SJSA1 (cell line): ENCODE measurements at places on chromosomes 4 and X. TPM values are rescaled to one million over a fixed set of nuclear protein-coding genes. Genes with fewer than 3 reads are reported as not detected.
A peak's percentile ranks its signal among the peaks of the same experiment; 100 is the strongest.

Gene TENM3
- total RNA-seq = 42.6 and 90.5 TPM in 2 replicates

DNA sequence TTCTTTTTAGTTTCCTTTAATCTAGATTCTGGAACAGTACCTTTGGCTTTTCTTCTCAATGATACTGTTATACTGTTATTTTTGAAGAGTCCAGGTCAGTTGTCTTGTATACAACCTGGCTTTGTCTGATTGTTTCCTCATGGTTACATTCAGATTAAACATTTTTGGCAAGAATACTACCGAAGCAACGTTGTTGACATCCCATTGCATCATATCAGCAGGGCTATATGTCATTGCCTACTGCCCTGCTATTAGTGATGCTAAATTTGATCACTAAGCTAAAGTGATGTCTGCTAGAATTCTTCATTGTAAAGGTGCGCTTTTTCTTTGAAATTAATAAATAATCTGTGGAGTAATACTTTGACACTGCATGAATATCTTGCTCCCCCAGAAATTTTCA is 5.8 kb upstream of the ATP1B4 start:
- DNase-seq = no peak

Gene AKAP4
- total RNA-seq = not detected in 2 replicates

DNA sequence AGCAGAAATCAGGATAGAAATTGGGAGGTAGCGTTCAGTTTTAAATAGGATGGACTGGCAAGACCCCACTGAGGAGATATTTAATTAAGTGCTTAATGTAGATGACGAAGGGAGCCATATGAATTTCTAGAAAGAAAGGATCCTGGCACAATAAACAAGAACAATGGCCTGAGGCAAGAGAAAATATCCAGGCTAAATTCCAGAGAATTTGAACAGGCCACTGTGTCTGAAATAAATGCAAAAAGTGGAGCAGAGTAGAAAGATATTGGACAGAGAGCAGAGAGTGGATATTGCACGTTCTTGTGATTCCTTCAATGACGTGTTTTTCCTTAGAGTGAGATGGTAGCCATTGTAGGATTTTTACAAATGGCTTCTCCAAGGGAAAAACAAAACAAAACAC is 1504.8 kb downstream of the C4orf33 start:
- no peak for DNase-seq

Gene SYNPO2
- 2.8 and 4.7 TPM in 2 replicates for total RNA-seq

Gene ENPP6
- not detected in 2 replicates for total RNA-seq

Gene XAGE2
- 0.39 and 2.7 TPM in 2 replicates for total RNA-seq

DNA sequence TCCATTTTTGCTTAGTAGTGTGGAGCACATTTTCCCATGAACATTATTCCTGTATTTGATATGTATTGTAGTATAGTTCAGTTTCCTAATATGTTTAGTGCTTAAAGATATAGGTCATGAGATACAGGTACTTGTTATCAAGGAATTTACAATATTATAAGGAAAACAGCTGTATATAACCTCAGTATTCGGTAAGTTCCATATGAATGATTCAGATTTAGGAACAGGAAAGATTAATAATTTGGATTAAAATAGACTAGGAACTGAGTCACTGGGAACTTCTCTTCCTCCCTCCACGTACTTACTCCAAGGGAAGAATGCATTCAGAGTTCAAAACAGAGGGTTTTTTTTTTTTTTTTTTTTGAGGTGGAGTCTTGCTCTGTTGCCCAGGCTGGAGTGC is 20.0 kb downstream of the DIAPH2 start:
- no peak for DNase-seq

GRCh38 chrX:7996414-7996813 is 69.2 kb upstream of the PNPLA4 start:
- DNase-seq = no peak

DNA sequence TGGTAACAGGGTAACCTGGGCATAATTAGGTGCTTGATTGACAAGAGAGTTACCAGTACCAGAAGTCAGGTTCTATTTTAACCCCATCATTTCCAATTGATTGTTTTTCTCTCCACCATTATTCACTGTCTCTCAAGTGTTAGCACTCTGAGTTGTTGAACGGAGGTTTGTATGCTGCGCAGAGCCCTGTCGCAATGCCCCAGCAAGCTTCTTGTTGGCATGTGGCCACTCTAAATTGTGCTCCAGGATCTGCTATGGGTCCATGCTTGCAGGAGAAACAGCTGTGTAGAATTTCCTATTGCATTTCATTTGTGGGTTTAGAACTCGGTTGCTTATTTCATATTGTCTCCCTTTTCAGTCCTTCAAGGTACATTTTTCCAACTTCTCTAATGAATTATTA is 98.2 kb downstream of the KLHL8 start:
- no peak for DNase-seq

DNA sequence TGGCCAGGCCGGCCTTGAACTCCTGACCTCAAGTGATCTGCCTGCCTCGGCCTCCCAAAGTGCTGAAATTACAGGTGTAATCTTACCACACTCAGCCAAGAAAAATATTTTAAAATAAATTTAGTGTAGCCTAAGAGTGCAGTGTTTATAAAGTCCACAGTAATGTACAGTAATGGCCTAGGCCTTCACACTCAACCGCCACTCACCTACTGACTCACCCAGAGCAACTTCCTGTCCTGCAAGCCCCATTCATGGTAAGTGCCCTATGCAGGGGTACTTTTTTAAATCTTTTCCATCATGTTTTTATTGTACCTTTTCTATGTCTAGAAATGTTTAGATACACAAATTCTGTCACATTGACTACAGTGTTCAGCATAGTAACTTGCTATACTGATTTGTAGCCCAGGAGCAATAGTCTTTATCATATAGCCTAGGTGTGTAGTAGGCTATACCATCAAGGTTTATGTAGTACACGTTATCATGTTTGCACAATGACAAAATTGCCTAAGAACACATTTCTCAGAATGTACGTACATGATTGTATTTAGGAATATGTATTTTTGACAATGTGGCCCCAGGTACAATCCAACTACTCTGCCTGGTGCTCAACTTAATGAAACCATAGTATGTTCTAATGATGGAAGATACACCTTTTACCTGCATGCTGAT is 455.2 kb downstream of the PCDH7 start:
- no peak for DNase-seq

DNA sequence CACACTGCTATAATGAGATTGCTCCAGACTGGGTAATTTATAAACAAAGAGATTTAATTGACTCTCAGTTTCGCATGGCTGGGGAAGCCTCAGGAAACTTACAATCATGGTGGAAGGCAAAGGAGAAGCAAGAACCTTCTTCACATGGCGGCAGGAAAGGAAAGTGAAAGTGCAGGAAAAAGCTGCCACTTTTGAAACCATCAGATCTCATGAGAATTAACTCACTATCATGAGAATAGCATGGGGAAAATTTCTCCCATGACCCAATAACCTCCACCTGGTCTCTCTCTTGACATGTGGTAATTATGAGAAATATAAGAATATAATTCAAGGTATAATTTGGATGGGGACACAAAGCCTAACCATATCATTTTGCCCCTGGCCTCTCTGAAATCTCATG is 884.2 kb downstream of the GLUD2 start:
- DNase-seq = no peak

GRCh38 chr4:76213415-76214176 is at the start of gene SCARB2:
Gene SCARB2 (minus strand): TSS chr4:76213824. CDS start chr4:76213543, 281 bp downstream.
- DNase-seq = peak; percentile 89

Gene TCEANC
- 2.6 and 2.7 TPM in 2 replicates for total RNA-seq

Gene UGT2A1
- not detected in 2 replicates for total RNA-seq

DNA sequence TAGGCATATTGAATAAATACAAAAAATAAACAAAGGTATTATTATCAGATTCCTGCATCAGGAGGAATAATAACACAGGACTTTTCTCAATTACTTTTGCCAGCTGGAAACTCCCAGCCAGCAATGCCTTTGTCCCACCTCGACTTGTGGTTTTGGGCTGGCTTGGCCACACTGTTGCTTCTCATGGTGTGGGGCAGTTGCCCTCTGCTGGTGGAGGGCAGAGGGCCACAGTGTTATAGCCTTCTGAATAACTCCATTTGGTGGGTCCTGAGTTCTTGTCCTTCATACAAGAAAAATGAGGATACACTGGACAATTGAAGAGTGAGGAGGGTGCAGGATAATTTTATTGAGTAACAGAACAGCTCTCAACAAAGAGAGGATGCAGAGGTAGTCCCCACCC is 1206.0 kb upstream of the ADGRL3 start:
- DNase-seq = no peak

- no peak for DNase-seq
Observed at GRCh38 chrX:148380650-148381561, 119.5 kb upstream of the AFF2 start.

GRCh38 chrX:53281321-53281822 is at the start of gene IQSEC2:
Gene IQSEC2 (minus strand): TSS chrX:53281584.
- DNase-seq = peak; percentile 70

DNA sequence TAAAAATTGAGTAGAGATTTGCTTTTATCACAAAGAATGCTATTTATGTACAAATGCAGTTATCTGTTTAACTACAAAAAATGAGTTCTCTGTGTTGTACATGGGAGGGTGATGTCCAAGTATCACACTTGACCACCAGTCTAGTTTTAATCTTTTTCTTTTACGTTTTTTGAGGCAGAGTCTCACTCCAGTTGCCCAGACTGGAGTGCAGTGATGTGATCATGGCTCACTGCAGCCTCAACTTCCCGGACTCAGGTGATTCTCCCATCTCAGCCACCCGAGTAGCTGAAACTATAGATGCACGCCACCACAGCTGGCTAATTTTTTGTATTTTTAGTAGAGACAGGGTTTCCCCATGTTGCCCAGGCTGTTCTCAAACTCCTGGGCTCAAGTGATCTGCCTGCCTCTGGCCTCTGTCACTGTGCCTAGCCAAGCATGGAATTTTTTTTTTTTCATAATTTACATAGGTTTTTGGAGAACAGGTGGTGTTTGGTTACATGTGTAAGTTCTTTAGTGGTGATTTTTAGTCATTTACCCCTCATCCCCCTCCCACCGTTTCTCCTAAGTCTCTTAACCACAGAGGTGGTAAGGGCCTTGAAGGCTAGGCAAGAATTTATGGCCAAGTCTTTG is 47.9 kb upstream of the RPA4 start:
- DNase-seq = no peak

DNA sequence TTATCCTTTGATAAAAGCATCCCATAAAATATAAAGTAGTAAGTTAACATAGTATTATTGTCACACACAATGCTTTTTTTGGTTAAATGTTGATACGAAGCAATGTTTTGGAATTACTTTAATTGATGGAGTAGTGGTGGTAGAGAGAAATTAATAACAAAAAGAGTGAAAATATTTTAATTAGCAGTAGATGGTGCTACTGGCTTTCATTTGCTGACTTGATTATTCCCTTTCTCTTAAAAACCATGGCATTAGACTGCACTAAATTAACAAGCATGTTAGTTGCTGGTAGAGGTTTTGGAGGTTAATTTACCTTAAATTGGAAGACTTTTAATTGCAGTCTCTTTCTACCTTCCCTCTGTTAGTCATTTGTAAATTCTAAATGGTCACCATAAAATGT is 8.9 kb upstream of the DCK start:
- DNase-seq = no peak

- no peak for DNase-seq
Observed at GRCh38 chr4:38735870-38736269, 46.9 kb downstream of the TLR10 start.

DNA sequence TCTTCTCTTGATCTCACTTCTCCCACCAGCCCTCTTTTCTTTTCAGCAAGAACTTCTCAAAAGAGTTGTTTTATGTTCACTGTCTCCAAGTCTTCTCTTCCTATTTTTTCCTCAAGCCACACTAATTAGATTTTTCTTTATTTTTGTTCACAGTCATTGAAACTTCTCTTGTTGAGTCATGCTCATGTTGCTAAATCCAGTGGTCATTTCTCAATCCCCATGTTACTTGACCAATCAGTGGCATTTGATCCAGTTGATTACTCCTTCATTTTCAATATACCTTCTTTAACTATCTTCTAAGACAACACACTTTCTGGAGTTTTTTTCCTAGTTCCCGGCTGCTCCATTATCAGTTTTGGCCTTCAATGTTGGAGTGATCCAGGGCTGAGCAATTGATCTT is 103.1 kb upstream of the LSM6 start:
- DNase-seq = no peak

Gene HNRNPD
- total RNA-seq = 67.5 and 90.7 TPM in 2 replicates

Gene FAM47A
- total RNA-seq = not detected in 2 replicates

DNA sequence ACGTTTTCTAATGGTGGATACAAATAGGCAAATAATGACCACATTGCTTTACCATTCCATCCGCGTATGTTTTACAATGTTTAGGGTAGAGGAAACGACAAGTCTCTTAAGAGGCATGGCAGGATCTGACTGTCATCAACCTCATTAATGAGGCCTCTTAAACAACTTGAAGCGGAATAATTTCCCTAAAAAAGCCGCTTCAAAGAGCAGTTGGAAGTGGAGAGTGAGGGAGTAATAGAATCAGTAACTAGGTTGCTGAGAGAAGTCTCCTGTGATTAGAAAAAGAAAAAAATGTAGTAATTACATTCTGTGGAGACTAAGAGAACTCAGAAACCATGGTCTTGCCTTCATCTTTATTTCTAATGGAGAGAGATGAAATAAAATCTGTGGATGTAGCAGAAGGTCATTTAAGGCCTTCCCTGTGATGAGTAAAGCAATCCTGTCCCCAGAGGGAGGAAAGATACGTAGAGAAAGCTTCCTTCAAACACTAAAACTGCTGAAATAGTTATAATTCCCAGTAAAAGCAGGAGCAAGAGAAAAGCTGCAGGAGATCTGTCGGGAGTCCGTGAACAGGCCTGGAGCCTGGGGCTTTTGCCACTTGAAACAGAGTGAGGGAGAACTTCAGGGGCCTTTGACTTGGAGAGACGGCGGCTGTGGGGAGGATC is 11.1 kb upstream of the SEPSECS start:
- DNase-seq = no peak

- no peak for DNase-seq
Observed at GRCh38 chr4:1204286-1204827, 32.0 kb upstream of the SPON2 start.

Gene NAP1L3
- total RNA-seq = 1.7 and 3.0 TPM in 2 replicates

DNA sequence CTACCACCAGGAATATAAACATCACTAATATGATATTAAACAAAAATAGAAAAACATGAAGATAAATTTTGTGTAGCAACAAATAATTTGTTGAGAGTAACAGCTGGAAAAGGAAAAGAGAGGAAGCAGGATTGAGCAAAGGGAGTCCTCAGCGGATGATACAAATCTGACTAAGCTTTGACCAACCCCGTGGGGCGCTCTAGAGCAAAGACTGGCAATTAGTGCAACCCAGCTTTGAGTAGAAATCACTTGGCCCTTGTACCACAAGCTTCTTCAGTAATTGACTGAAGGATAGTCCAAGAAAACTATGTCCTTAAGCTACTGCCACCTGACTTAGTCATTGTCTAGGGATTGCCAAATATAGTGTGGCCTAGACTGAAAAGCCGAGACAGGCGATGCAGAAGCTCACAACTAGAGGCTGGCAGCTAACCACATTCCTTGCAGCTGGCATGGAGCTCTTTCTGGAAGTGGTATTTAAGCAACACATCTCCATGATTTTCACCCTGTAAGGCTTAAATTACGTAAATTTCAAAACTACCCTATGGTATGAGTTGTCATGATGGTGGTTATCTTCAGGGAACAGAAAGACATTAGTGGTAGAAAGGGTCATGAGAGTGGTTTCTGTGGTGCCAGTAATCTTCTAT is 396.0 kb downstream of the PDGFC start:
- DNase-seq = no peak
